Fibroblast of skin of back (primary cell): ENCODE measurements at places on chromosomes 11 and 22.

- no peak for DNase-seq
Observed at GRCh38 chr22:46858181-46858771, 95.8 kb downstream of the TBC1D22A start.

- no peak for DNase-seq
Observed at GRCh38 chr11:95728094-95728493, 61.5 kb downstream of the FAM76B start.

- no peak for DNase-seq
Observed at GRCh38 chr11:111729831-111730311, 36.3 kb downstream of the PPP2R1B start.

DNA sequence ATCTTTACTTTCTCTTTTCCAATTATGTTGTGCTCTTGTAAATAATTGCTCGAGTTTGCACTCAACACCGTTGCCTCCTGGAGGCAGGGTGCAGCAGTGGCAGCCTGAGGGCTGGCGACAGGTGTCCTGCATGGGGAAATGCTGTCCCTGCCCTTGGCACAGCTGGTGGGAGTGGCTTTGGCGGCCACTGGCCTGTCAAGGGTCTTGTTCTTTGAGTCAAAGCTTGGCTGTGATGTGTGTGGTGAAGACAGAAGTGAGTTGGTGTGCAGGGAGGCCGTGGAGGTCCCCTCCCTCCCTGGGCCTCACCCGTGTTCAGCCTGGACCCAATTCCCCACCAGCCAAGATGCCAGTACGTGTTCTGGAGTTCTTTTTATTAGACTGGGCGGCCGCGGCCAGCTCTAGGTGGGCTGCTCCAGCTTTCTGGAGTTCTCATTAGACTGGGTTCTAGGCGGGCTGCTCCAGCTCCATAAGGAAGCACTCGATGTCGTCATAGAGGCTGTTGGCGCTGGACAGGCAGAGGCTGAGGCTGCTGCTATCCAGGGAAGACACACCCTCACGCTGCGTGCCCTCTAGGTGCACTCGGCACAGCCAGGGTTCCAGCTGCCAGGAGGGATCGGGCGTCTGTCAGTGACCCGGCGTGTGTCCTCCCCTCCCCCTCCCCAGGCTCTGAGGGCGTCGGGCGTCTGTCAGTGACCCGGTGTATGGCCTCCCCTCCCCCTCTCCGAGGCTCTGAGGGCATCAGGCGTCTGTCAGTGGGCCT lies 3.4 kb downstream of the IRF7 start:
- no peak for DNase-seq

- DNase-seq: no peak
Observed at GRCh38 chr11:112584672-112585071, 324.0 kb upstream of the PLET1 start.

DNA sequence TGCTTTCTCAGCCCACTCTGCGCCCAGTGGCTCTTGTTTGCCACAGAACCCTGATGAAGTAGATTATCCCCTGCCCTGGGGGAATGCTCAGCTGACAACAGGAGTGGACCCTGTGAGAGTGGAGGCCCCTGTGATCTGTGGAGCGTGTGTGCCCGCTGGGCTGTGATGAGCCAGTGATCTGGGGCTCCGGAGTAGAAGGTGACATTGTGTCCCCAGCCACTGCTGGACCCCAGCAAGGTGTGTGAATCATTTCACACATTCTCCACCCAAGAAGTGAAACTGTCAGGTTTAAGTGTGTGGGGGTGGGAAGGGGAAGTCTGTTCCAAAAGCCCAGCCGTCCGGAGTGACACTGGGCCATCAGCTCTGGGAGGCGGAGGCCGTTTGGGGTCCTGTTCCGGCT lies 33.1 kb upstream of the GRAMD4 start:
- no peak for DNase-seq

DNA sequence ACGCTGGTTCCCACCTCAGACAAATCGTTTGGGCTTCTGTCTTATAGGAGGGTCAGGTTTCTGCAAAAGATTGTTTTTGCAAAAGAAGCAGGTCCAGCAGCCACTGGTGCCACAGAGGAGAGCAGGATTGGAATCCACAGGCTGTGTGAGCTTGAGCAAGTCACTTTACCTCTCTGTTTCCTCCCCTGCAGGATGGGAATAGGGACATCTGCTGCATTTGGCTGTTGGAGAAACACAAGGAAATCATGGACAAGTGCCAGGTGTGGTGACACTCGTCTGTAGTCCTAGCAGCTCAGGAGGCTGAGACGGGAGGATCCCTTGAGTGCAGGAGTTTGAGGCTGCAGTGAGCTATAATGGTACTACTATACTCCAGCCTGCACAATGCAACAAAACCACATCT lies 422.6 kb downstream of the MN1 start:
- no peak for DNase-seq

- DNase-seq: no peak
Observed at GRCh38 chr11:123236879-123237278, 41.8 kb upstream of the CLMP start.

- no peak for DNase-seq
Observed at GRCh38 chr11:2989551-2989950, 2.6 kb downstream of the NAP1L4 start.

- no peak for DNase-seq
Observed at GRCh38 chr22:16960220-16960883, 47.7 kb downstream of the GAB4 start.

DNA sequence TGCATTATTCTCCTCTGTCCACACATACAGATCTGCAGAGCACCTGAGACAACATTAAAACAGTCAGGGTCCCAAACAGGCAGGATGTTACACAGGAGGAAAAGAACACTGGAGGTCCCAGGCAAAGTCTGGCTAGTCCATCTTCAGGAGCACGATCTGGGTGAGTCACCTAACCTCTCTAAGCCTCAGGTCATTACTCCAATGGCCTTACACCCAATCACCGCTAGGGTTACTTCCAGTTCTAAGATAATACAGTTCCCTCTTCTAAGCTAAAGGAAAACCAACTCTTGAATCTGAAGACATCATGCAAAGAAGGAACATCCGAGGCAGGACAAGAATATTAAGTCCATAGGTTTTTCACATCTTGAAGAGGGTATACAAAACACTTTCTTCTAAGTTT lies 24.5 kb downstream of the ASCC2 start:
- DNase-seq: no peak

- DNase-seq: no peak
Observed at GRCh38 chr11:77049026-77049425, 14.8 kb downstream of the B3GNT6 start.
